Activated naive CD4-positive, alpha-beta T cell treated with anti-CD3 and anti-CD28 coated beads for 36 hours (primary cell): ENCODE measurements at places on chromosomes 3 and 15. TPM values are rescaled to one million over a fixed set of nuclear protein-coding genes. Genes with fewer than 3 reads are reported as not detected.

- no peak overlapping the region for H3K27ac ChIP-seq
- H3K4me1 ChIP-seq = no peaks in the 10 kb centered on the region
- no peaks in the 10 kb centered on the region for H3K27me3 ChIP-seq
- no peak overlapping the region for H3K4me3 ChIP-seq
- DNase-seq = no peak
Observed at GRCh38 chr3:155664925-155665695, 79.8 kb downstream of the PLCH1 start.

DNA sequence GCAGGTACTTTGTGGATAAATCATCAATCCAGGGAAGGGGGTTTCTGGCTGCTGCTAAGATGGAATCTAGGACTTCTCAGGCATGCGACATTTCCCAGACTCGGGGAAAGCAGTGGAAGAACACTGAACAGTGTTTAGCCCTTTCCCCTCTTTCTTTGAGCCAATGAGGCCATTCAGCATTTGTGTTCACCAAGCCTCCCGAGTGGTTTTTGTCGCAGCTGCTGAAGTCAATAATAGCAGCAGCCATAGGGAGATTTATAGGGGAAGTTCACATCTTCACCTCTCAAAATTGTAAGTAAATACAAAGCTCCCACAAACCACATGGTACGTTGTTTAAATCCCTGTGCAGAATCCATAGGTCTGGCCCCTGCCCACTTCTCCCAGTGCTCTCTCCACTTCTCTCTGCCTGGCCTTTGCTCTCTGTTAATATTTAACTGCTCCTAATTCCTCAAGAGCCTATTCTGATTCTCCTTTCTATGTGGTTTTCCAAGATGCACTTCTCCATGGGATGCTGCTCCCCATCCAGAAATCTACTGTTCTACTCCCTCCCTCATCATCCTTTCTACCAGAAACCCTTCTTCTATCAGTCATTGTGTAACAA, 230.7 kb downstream of the SHQ1 start:
- H3K4me3 ChIP-seq = no peak overlapping the region
- DNase-seq = no peak
- H3K27me3 ChIP-seq = no peaks in the 10 kb centered on the region
- H3K27ac ChIP-seq = no peak overlapping the region
- no peaks in the 10 kb centered on the region for H3K36me3 ChIP-seq

DNA sequence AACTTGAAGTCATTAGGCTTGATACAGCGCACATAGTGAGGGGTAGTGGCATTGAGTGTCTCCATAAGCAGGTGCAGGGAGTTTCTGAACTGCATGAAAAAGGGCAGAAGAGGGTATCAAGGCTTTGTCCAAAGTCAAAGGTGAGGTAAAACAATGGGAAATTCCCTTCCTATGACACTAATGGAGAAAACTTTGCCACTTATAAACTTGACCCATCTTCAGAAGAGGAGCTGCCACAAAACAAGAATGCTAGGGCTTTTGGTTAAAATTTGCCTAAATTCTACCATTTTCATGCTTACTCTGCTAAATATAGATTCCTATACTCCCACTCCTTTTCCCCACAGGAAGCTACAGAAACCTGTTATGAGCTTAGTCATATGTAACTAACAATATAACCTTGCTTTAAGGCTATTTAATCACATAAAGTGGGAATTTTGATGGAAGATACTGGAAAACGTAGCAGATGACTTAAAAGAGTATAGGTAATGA, 87.5 kb upstream of the MYO5C start:
- no peaks in the 10 kb centered on the region for H3K27me3 ChIP-seq
- peaks cover 6% of the 10 kb centered on the region for H3K36me3 ChIP-seq
- H3K4me3 ChIP-seq = no peak overlapping the region
- peaks cover 8% of the 10 kb centered on the region for H3K4me1 ChIP-seq

DNA sequence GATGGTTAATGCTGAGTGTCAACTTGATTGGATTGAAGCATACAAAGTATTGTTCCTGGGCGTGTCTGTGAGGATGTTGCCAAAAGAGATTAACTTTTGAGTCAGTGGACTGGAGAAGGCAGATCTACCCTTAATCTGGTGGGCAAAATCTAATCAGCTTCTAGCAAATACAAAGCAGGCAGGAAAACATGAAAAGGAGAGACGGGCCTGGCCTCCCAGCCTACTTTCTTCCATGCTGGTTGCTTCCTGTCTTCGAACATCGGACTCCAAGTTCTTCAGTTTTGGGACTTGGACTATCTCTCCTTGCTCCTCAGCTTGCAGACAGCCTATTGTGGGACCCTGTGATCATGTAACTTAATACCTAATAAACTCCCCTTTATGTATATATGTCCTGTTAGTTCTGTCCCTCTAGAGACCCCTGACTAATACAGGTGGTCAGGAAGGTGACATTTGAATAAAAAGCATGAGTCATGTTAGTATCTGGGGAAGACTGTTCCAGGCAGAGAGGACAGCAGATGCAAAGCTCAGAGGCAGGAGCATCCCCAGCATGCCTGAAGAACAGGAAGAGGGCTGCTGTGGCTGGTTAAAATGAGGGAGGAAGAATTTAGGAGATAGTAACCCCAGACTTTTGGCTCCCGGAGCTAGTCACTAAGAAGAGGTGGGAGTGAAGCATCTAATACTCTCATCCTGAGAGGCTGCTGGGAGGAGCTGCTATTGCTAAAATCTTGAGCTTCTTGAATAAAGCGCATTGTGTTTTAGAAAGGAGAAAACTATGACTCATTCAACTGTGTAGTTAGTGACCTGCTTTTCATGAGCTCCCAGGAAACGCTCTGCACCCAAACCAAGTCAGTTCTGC, 207.4 kb upstream of the HES1 start:
- no peaks in the 10 kb centered on the region for H3K4me1 ChIP-seq
- no peak for DNase-seq
- no peak overlapping the region for H3K4me3 ChIP-seq
- peaks cover 6% of the 10 kb centered on the region for H3K27me3 ChIP-seq
- H3K36me3 ChIP-seq = no peaks in the 10 kb centered on the region
- H3K27ac ChIP-seq = no peak overlapping the region

- no peaks in the 10 kb centered on the region for H3K4me1 ChIP-seq
- DNase-seq = no peak
- H3K27ac ChIP-seq = no peak overlapping the region
- no peaks in the 10 kb centered on the region for H3K27me3 ChIP-seq
Observed at GRCh38 chr3:167225821-167226220, 154.3 kb downstream of the ZBBX start.

DNA sequence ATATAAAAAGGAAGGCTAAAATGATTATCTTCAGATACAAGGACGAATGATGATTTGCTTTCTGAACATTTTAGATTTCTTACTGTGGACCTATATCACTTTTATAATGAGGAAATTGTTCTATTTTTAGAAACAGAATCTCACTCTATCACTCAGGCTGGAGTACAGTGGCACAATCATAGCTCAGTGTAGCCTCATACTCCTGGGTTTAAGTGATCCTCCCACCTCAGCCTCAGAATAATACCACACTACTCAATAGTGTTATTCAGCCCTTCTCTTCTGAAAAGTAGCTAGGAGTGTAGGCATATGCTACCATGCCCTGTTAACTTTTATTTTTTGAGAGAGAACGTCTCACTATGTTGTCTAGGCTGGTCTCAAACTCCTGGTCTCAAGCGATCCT, 15.8 kb downstream of the DNAJC13 start:
- no peak overlapping the region for H3K27ac ChIP-seq
- no peak overlapping the region for H3K4me3 ChIP-seq
- peaks cover 25% of the 10 kb centered on the region for H3K4me1 ChIP-seq
- no peak for DNase-seq
- H3K27me3 ChIP-seq = no peaks in the 10 kb centered on the region
- H3K36me3 ChIP-seq = peaks cover 10% of the 10 kb centered on the region

- peaks cover 3% of the 10 kb centered on the region for H3K4me1 ChIP-seq
- H3K36me3 ChIP-seq = no peaks in the 10 kb centered on the region
Observed at GRCh38 chr3:172030181-172030580, 9.2 kb upstream of the FNDC3B start.

DNA sequence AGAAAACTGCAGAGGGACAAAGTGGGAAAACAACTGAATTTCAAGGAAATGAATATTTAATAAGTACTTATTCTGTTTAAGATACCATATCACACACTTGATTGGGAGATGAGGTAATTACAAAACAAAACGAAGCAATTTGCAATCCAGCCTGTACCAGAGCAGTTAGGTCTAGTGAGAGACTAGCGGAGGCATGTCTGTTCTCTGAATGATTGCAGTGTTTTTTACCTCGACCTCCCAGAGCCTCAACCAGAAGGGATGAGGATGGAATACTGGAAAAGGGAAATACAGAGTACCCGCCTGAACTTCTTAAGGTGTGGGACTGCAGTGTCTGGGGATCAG, 59.5 kb downstream of the PIK3CB start:
- peaks cover 40% of the 10 kb centered on the region for H3K4me1 ChIP-seq
- H3K4me3 ChIP-seq = no peak overlapping the region
- DNase-seq = no peak
- H3K27ac ChIP-seq = no peak overlapping the region
- peaks cover 11% of the 10 kb centered on the region for H3K36me3 ChIP-seq

GRCh38 chr15:39434751-39435238, 146.1 kb upstream of the THBS1 start:
- peaks cover 7% of the 10 kb centered on the region for H3K4me1 ChIP-seq
- no peaks in the 10 kb centered on the region for H3K36me3 ChIP-seq
- DNase-seq = no peak
- no peak overlapping the region for H3K4me3 ChIP-seq
- H3K27me3 ChIP-seq = peaks cover 43% of the 10 kb centered on the region

DNA sequence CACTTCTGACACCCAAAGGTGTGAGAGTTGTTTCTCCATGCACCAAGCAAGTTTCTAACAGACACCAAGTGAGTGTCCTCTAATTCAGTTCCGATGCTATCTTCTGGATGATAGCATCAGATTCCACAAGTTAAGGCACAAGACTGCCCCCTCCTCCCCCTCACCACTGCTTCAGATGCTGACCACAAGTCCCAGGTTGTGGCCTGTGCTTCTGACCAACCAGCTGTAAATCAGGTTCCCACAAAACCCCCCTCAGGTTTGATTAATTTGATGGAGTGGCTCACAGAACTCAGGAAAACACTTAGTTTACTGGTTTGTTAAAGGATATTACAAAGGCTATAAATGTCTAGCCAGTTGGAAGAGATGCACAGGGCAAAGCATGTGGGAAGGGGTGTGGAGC, 7.0 kb upstream of the PLA1A start:
- H3K36me3 ChIP-seq = no peaks in the 10 kb centered on the region
- H3K27me3 ChIP-seq = peaks cover 16% of the 10 kb centered on the region
- no peak overlapping the region for H3K4me3 ChIP-seq
- no peak for DNase-seq
- no peak overlapping the region for H3K27ac ChIP-seq
- peaks cover 8% of the 10 kb centered on the region for H3K4me1 ChIP-seq

DNA sequence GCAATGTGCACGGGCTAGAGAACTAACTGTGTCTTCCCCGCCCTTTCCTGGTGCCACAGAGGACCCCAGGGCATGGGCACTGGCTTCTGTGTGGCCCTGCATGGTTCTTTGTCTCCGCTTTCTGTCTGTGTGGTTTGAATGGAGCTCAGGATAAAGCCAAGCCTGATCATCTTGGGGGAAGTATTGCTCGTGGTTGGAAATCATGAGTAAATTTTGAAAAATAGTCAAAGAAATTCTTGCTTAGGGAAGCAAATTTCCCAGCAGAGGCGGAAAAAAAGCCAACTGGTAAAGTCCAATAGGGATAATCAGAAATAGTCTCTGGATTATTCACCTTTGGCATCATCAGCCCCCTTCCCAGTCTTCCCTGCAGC, 55.4 kb downstream of the MAGEF1 start:
- no peaks in the 10 kb centered on the region for H3K36me3 ChIP-seq
- no peaks in the 10 kb centered on the region for H3K27me3 ChIP-seq
- no peaks in the 10 kb centered on the region for H3K4me1 ChIP-seq
- no peak for DNase-seq
- H3K27ac ChIP-seq = no peak overlapping the region
- no peak overlapping the region for H3K4me3 ChIP-seq

DNA sequence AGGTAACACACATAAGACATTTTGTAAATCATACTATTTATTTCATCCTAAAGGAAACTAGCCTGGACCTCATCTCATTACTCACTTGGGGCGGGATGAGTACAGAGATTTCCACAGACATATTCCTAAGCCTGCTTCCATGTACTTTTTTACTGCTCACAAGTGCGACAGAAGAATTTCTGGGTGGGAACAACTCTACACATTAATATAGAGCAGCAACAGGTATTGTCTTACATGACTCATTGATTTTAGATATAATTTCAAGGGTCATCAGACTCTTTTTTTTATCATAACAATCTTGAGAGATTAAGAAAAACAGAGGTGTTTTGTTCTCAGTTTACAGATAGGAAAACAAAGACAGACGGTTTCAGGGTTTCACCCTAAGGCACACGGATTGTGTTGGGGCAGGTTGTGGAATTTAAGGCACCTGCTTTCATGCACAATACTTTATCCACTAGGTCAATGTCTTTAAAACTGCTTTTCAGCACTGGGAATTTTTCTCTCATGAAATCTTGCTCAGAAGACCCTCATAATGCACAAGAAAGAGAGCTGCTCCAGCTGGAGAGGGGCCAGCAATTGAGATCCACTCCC, 186.7 kb upstream of the CDIN1 start:
- no peaks in the 10 kb centered on the region for H3K36me3 ChIP-seq
- no peak overlapping the region for H3K4me3 ChIP-seq
- no peak overlapping the region for H3K27ac ChIP-seq
- DNase-seq = no peak

DNA sequence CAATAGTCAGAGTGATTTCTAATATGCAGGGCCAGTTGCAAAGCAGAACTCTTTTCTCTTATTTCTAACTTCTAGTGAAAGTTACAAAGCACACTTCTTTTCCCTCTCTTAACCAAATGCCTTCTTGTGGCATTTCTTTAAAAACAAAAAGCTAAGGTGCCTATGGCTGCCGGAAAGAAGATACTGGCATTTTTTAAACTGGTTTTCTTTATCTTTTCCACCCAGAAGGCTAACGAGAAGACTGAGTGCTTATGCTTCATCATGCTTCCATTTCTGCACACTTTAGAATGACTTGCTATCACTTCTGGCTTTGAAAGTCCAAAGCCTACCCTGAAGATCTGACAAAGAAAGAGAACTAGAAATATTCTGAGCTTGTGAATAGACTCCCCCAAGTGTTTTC, 141.3 kb downstream of the P2RY1 start:
- peaks cover 8% of the 10 kb centered on the region for H3K27me3 ChIP-seq
- H3K27ac ChIP-seq = no peak overlapping the region
- no peaks in the 10 kb centered on the region for H3K4me1 ChIP-seq
- DNase-seq = no peak
- no peaks in the 10 kb centered on the region for H3K36me3 ChIP-seq

GRCh38 chr3:71584394-71585011, 975 bp upstream of the FOXP1 start:
- no peaks in the 10 kb centered on the region for H3K27me3 ChIP-seq
- H3K4me1 ChIP-seq = peaks cover 42% of the 10 kb centered on the region
- peak; percentile 78 for DNase-seq
- peaks cover 7% of the 10 kb centered on the region for H3K36me3 ChIP-seq
- peak overlapping the region; percentile 92 for H3K4me3 ChIP-seq
- peak overlapping the region; percentile 95 for H3K27ac ChIP-seq

DNA sequence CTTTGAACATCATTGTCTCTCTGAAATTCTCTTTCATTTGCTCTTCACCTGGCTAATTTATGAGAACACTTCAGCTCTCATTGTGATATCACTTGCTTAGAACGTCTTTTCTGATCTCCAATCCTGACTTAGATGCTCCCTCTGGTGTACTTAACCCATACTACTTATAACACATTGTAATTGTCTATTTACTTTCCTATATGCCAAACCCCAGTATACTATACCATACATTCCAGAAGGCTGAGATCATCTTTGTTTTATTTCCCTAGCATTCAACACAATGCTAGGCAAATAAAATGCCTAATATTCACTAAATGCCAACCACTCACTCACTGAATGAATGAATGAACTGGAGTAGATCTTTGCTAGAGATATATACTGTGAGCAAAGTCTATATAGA, 27.0 kb upstream of the PEX5L start:
- H3K36me3 ChIP-seq = no peaks in the 10 kb centered on the region
- no peak for DNase-seq
- no peak overlapping the region for H3K27ac ChIP-seq
- H3K4me1 ChIP-seq = no peaks in the 10 kb centered on the region
- H3K27me3 ChIP-seq = no peaks in the 10 kb centered on the region

Gene ALDH1A3
- not detected for total RNA-seq

Gene ERICH6
- not detected for total RNA-seq
